ENCODE measurements at places on chromosomes 7 and 10.

DNA sequence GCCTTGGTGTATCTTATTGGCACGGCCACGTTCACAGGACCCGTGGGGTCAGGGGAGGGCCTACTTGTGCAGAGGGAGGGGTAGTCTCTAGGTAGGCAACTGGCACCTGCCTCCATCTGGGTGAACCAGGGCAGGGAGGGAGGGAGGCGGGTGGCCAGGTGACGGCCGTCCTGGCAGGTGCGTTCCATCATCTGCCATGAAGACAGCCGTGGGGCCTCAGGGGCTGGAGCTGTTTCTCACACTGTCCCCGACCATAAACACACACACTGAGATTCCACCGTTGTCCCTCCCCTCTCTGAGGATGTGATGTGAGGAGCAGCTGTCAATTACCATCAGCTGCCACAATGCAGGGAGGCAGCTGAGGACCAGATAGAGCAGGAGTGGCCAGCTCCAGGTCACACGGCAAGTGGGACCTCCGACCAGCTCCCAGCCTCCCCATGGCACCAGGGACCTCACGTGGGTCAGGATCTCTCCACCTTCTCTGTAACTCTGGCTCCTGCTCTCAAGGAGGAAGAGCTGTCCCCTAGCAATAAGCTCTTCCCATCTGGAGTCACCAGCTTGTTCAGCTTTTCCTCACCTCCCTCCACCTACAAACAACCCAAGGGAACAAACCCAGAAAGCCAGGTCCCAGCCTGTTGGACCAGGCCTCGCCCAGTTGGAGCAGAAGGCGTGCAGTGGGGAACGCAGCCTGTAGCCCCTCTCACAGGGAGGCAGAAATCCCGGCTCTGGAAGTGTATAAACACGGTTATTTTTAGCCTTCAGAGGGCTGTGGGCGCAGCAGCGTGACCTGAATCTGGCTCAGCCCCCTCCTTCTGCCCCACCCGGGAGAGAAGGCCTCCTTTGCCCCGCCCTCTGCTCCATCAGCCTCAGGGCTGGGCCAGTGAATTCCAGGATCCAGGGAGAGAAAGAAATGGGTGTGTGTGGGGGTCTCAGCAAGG lies 33.1 kb downstream of the ZMIZ1 start:
- DNase-seq, result no peak

DNA sequence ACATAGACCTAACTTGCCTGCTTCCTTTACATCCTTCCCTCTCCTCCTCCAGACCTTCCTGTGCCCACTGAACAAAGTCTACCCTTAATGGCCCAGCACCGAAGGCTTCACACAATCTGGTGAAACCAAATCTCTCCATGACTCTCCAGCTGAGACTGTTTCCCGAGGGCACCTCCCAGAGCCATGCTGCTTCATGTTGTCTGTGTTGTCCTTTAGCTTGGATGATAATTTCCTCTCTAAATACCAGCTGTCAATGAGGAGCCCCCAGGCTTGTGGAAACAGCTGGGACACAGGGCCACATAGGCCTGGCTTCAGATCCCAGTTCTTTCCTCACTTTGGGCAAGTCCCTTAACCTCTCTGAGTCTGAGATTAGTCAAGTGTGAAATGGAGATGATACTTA lies 54.3 kb downstream of the DLD start:
- DNase-seq, result no peak

- no peak for DNase-seq
Measured at GRCh38 chr7:102310414-102310815, 23.7 kb downstream of the SH2B2 start.

- DNase-seq, result no peak
Measured at GRCh38 chr10:131201741-131202515, 109.6 kb downstream of the TCERG1L start.

DNA sequence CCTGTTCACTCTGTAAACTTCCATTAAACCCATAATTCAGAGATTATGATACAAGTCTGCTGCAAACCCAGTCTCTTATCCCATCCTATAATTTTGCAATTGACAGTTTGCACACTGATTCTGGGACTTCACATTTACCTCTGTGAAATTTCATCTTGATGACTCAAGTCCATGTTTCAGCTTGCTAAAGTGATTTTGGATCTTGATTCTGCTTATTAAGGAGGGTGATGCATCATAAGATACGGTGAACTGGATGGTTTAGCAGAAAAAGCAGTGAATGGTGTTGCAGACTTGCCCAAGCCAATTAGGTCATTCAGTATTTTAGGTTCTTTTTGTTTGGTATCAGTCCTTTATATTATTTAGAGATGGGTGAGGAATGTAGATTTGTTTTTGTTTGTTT lies 125.5 kb upstream of the PODXL start:
- DNase-seq, result no peak

All from mesothelial cell of epicardium (in vitro differentiated cells).